ENCODE measurements at places on chromosomes 12 and 14. TPM values are rescaled to one million over a fixed set of nuclear protein-coding genes. Genes with fewer than 3 reads are reported as not detected.

Gene TRHDE
- total RNA-seq: 0.59 TPM

Gene LALBA
- not detected for total RNA-seq

DNA sequence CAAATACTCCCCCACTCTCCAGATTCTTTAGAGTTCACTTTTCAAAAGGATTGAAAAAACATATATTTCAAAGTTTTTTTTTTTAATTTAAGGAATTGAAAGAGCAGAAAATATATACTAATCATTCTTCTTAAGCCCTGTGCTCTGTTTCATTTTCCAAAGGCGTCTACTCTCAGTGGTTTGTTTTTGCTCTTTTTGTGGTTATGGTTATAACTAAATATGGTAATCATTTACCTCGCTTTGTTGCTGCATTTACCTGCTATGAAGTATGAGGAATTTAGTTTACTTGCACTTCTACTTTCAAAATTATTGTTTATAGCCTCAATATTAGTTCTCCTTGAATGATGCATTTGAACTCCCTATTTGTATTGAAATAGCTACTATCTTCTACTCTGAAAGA is 55.9 kb upstream of the LRRK2 start:
- DNase-seq: no peak

- no peak for DNase-seq
Observed at GRCh38 chr12:101044512-101045059, 165.5 kb downstream of the SLC5A8 start.

DNA sequence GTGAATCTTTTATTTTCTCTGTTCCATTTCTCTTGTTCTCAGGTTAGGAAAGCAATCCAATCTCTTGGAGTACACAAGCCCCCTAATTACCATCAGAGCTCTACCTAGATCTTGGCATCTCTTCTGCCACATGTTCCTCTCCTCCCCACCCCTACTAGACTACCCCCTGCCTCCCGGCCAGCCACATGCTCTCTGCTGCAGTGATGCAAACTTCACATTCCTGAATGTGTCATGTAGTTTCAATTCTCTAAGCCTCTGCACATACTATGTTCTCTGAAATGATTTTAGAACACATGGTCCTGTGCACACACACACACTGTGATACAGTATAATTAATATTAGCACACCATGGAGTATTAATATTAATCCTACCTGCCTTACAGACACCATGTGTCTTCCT is 104.6 kb downstream of the EFCAB11 start:
- DNase-seq: no peak

GRCh38 chr14:64294672-64295413 is 672 bp upstream of the ESR2 start:
- DNase-seq: peak; percentile 90
